Hepatic stellate cell (primary cell): ENCODE measurements at places on chromosomes 2 and 18.

GRCh38 chr2:26537069-26537825, 59.3 kb upstream of the OTOF start:
- DNase-seq, result no peak

- DNase-seq, result no peak
Observed at GRCh38 chr2:1571477-1572417, 158.5 kb downstream of the TPO start.

DNA sequence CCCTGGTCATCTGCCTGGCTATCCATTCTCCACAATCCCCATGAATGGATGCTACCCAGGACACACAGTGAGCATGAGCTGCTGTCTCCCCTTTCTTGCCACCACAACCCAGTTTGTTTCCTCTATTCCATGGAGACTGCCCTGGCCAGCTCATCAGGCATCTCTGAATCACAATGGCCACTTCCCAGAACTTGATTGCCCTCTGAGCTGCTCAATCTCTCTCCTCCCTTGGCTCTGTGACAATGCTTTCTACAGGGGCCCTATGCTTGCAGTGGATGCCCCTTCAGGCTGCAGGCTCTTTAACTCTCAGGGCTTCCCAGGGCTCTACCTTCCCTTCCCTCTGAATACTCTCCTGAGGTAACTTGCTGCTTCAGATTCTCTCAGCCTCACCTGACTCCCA, 14.4 kb upstream of the SLC4A5 start:
- no peak for DNase-seq

- DNase-seq, result no peak
Observed at GRCh38 chr2:148493822-148494563, 150.6 kb upstream of the EPC2 start.

GRCh38 chr2:50065835-50066234, 911.5 kb upstream of the FSHR start:
- no peak for DNase-seq

DNA sequence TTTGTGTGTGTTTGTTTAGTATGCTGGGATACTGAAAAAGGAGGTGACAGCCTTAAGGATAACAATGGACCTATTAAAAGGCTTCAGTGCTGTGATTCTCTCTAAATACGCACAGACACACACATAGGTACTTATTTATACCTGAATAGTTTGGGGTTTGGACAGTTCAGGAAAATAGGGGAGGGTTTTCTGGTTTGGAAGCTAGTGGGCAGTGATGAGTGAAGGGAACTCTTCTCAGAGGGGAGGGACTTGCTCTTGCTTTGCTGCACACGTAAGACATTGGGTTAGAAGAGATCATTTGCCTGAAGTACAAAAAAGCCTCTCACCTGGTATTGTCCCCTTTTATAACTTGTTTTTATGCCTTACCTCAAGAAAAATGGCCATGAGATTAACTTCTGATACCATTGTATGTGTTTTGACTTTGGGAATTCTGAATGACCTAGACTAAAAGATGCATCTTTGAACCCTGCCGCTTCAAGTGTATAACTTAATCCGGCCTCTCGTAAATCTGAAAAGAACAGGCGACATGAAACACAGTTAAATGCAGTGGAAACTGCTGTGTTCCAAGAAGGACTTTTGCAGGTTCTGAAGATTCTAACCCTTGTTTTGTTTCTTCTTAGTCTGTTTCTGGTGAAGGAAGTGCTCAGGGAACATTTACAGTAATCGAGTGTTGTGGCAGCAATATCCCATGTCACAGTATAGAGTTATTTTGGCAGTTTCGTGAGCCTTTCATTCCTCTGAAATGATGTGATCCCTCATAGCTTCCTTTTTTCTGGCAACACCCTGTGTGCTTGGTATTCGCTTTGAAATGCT, 2.5 kb downstream of the CRIM1 start:
- DNase-seq, result no peak
